ENCODE measurements at places on chromosomes 2 and 18. TPM values are rescaled to one million over a fixed set of nuclear protein-coding genes. Genes with fewer than 3 reads are reported as not detected.

The IL36B gene
- not detected for total RNA-seq

The RTTN gene
- total RNA-seq = 8.1 TPM

The PCARE gene
- total RNA-seq = not detected

The GYPC gene
- 120 TPM for total RNA-seq

The HOXD8 gene
- 25.5 TPM for total RNA-seq

The LRP2 gene
- not detected for total RNA-seq

The RBKS gene
- total RNA-seq = 1.3 TPM

The TRIM54 gene
- total RNA-seq = not detected

The DSG4 gene
- total RNA-seq = not detected

The CFAP221 gene
- total RNA-seq = 0.32 TPM

The NFATC1 gene
- 3.2 TPM for total RNA-seq

The DHRS9 gene
- total RNA-seq = not detected

The ALLC gene
- not detected for total RNA-seq

The AQP4 gene
- not detected for total RNA-seq

Data from hair follicle dermal papilla cell (primary cell).